ENCODE measurements at places on chromosomes 1 and 21.

GRCh38 chr1:170221031-170221430, 75.3 kb downstream of the NTMT2 start:
- no peak for DNase-seq

GRCh38 chr1:53166912-53167311, 24.5 kb upstream of the SLC1A7 start:
- DNase-seq = no peak

DNA sequence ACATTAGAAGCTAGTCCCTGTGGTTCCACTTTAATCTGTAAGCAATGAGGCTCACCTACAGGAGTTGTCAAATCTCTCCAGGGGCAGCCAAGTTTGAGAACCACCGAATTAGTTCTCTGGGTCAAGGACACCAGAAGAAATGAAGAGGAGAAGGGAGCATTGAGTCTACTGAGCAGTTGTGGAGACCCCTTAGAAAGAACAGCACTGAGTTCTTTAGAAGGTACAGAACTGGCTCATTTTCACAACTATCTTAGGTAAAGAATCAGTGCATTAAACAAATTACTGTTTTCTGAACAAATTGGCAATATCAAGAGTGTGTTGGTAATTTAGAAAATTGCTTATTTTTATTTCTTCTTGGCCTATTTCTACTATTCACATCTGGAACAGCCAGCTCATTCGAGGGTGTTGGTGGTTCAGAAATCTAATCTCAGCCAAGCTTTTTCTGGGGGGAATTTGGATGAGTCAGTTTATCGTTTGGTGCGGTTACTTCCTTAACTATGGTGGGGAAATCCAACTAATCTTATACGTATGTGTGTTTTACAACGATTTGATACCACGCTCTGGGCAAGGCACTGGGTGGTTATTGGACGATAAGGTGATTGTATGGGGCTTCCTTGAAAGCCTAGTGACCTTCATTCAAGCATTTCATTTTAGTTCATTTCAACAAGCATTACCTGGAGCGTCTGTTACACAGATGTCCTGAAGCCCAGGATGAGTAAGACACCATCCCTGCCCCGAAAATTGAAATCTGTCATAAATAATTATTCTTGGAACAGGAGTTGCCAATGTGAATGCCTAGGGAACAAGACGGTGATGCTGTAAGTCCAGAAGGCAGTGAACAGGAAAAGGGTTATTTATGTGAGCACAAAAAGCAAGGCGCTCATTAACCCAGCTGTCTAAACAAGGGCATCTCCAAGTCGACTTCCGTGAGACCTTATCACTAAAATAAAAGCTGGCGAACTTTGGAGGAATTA, 52.0 kb upstream of the TMPRSS2 start:
- peak; percentile 8 for DNase-seq

DNA sequence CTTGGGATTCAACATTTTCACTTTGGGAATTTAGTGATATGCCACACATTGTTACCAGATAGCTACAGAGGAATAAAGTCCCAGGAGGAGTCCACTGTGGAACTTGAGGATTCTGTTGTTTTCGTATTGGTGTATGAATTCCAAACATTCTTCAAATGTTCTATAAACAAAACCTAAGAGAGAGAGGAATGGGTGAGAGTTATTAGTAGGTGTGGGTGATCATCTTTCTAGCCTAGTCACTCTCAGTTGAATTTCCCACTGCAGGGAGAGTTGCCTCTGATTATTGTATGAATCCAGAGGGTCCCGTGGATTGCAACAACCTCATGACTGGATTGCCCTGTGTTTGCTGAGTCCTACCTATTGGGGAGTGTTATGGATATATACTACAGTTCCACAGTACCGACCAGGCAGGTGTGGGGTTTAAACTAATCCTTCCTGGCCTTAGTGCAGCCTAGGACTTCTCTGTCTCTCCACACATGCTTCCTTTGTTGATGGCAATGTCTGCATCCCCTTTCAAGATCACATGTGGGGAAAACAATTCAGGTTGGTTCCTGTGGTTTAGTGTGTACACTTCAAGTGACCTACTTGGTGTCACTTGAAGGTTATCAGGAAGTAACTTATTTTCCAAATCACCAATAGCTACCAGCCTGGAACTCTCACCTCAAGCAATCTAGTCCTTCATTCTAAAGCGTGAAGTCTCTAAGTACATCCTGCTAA, 91.8 kb downstream of the ADCY10 start:
- DNase-seq = no peak

GRCh38 chr1:203597331-203598090, 29.1 kb upstream of the ATP2B4 start:
- DNase-seq = no peak

DNA sequence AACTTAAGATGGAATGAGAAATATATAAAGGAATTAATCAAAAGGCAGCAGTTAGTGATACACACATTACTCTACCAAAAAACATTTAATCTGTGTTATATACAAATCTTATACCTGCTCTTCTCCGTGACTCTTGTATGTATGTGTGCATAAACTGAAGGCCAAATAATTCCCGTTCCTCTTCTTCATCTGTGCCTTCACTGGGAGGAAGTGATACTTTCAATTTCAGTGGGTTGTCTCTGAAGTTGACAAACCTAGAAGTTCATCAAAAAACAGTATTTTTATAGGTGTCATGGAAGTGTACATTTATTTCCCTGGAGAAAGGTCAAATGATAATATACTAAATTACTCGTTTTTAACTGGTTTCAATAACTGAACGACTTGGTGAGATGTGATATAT, 19.3 kb downstream of the TRMT13 start:
- no peak for DNase-seq

DNA sequence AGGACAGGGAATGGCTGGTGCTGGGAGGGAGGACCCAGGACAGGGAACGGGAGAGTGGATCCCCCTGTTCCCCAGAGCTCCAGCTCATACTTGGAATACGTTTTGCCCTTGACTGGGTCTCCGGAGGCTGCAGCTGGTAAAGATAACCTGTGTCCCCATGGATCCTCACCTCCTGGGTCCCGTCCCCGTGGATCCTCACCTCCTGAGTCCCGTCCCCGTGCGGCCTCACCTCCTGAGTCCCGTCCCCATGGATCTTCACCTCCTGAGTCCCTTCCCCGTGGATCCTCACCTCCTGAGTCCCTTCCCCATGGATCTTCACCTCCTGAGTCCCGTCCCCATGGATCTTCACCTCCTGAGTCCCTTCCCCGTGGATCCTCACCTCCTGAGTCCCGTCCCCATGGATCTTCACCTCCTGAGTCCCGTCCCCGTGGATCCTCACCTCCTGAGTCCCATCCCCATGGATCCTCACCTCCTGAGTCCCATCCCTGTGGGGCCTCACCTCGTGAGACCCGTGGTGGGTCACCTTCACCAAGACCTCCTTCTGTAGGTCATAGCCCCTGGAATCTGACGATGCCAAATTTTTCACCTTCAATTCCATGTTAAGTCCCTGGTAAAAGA, 61.4 kb downstream of the SCCPDH start:
- no peak for DNase-seq

GRCh38 chr1:68442822-68443556, 6.8 kb downstream of the RPE65 start:
- peak; percentile 69 for DNase-seq

GRCh38 chr1:167829868-167830267, 84.1 kb downstream of the ADCY10 start:
- DNase-seq = peak; percentile 21

- no peak for DNase-seq
Measured at GRCh38 chr1:61807606-61808140, 65.4 kb downstream of the PATJ start.

Data from dermis blood vessel endothelial cell (primary cell).